Kidney (tissue), 22 donors: ENCODE measurements at places on chromosomes 6 and 20. TPM values are rescaled to one million over a fixed set of nuclear protein-coding genes. Genes with fewer than 3 reads are reported as not detected.

DNA sequence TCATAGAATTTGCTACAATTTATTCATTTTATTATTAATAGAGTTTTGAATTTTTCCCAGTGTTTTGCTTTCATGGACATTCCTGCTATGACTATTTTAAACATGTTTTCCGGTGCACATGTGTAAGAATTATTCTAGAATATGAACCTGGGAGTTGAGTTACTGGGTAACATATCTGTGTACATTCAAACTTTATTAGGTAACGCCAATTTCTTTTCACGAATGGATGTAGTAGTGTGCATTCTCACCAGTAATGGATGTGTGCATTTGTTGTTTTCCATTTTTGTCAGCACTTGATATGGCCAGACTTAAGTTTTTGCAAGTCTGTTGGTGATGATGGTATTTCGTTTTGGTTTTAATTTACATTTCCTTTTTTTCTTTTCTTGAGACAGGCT lies 118.8 kb downstream of the CDKAL1 start:
- DNase-seq: no peak

DNA sequence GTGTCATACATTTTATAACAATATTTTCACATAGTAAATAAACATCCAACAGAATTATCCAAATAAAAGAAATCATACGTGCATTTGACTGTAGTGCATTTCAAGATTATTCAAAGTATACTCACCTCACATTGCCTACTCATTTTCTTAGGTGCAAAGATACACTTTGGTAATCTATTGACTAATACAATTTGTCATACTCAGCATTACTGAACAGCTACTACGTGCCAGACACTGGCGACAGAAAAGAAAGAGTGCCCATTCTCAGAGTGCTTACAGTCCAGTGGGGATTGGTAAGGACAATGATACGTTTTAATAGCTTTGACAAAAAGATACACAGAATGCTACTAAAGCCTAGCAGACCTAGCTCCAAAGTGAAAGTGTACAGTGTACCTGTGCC lies 42.0 kb downstream of the FBXL4 start:
- no peak for DNase-seq

- DNase-seq: no peak
Observed at GRCh38 chr6:97085772-97086171, 161.2 kb downstream of the KLHL32 start.

The DYNLRB1 gene
- total RNA-seq: 185 TPM

The MOG gene
- not detected for total RNA-seq
